ENCODE measurements at places on chromosomes 7 and 10.

DNA sequence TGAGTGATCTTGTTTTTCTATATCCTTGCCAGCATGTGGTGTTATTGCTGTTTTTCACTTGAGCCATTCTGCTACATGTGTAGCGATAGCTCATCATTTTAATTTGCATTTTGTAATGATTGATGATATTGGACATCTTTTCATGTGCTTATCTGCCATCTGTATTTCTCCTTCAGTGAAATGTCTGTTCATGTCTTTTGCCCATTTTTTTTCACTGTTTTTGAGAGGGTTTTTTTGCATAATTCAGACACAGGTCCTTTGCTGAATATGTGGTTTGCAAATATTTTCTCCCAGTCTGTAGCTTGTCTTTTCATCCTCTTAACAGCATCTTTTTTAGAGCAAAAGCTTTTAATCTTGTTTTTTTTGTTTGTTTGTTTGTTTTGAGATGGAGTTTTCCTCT, 3.7 kb upstream of the PMPCB start:
- DNase-seq: no peak

GRCh38 chr10:73404690-73405089, 9.2 kb downstream of the ANXA7 start:
- DNase-seq: no peak

GRCh38 chr7:84162125-84162524, 32.5 kb downstream of the SEMA3A start:
- no peak for DNase-seq

- DNase-seq: no peak
Observed at GRCh38 chr10:97506199-97506991, 7.7 kb downstream of the UBTD1 start.

DNA sequence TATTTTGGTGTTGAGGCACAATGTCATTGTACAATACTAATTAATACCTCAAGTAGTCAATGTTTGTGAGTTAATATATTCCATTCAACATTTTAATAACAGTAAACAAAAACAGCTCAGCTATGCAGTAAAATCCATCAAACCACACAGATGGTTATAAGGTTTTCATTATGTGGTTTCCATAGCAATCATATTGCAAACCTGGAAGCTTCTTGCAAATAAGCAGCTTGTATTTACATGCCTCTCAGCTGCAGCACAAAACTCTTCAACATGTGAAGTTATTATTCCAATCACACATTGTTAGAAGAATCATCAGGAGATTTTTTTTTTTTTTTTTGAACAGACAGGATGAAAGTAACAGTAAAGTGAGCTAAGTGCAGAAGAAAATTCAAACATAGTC, 170.2 kb downstream of the SKAP2 start:
- no peak for DNase-seq

DNA sequence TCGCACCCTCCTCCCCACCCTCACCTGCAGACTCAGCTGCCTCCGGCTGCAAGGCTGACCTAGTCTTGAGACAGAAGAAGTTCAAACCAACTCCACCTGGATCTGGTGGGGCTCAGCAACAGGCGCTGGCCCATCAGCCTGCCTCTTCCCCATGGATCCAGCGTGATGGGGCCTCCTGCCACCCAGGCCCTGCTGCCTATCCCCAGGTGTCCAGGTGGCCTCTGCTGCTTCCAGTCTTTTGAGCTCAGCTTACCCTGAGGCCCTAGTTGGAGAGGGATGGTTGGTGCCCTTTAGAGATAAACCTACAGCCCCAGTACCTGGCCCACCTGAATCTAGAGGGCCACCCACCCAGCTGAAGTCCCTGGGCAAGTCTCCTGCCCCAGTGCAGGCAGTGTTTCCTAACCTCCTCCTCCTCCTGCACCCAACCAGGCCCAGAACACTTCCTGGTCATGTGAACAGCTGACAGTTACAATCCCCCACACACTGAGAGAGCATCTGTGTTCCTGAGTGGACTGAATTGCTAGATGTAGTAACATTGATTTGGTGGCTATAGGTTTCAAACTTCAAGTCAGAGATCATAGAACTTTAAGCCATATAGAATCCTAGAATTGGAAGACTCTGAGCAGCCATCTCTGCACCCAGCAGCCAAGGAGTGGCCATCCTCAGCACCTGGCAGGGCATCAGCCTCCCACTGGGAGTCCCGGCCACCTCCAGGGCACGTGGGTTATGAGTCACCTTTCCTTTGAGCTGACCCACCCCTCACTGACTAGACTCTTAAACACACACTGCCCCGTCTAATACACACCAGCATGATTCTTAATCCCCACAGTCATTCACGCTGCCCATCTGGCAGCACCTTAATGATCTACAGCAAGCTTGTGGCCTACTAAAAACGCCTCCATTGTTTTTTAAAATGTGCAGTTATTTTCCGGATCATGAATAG, 51.9 kb downstream of the ALOX5 start:
- DNase-seq: no peak

GRCh38 chr7:106124186-106124585, 12.1 kb upstream of the SYPL1 start:
- no peak for DNase-seq

GRCh38 chr7:95609277-95609971, 13.1 kb upstream of the PDK4 start:
- DNase-seq: no peak

Measured in stimulated activated CD4-positive, alpha-beta T cell treated with anti-CD3 and anti-CD28 coated beads, Interleukin-1b, Interleukin-23, amount 100 ng/mL, for 1 hour (primary cell).